ENCODE measurements at places on chromosomes 5 and 9.

- DNase-seq = no peak
Measured at GRCh38 chr5:85096421-85096820, 711.7 kb upstream of the EDIL3 start.

- DNase-seq = peak; percentile 56
Measured at GRCh38 chr5:89372176-89372575, 489.2 kb upstream of the MEF2C start.

DNA sequence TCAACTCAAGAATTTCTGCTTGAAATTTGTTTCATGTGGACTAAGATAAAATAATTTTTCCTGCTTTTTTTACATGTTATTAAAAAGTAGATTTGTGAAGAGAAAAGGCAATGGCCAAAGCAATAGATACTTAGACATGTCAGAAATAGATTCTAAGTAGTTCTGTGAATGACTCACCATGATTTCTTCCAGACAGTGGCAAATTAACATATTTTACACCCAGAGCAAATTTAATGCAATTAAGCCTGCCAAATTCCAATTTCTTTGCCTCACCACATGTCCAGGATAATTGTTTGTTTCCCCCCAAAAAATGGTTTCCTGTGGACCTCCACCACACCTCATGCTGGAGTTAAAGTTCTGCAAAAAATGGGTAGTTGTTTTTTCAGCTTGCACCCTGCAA is 651.4 kb downstream of the CETN3 start:
- no peak for DNase-seq

- DNase-seq = no peak
Measured at GRCh38 chr9:69173497-69173890, 583 bp upstream of the TJP2 start.

DNA sequence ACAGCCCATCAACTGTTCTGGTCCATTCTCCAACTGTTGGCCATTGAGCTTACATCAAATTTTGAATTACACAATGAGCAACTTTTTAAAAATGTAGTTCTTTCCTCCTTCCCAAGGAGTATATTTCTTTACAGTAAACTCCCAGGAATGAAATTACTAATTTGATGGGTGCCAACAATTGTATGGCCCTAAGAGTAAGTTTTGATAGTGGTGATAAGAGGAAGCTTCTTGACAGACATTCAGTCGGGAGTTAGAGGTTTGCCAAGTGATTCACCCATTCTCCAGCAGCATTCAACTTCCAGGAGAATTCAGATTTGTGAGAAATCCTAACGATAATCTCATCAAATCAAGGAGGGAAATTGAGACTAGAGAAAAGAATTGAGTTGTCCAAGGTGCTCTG is 579.9 kb downstream of the ACTL7B start:
- DNase-seq = no peak

- DNase-seq = no peak
Measured at GRCh38 chr5:34447424-34447823, 208.7 kb upstream of the RAI14 start.

GRCh38 chr5:168227001-168227400 is 64.4 kb upstream of the WWC1 start:
- no peak for DNase-seq

- DNase-seq = no peak
Measured at GRCh38 chr5:78718824-78719223, 70.3 kb upstream of the LHFPL2 start.

DNA sequence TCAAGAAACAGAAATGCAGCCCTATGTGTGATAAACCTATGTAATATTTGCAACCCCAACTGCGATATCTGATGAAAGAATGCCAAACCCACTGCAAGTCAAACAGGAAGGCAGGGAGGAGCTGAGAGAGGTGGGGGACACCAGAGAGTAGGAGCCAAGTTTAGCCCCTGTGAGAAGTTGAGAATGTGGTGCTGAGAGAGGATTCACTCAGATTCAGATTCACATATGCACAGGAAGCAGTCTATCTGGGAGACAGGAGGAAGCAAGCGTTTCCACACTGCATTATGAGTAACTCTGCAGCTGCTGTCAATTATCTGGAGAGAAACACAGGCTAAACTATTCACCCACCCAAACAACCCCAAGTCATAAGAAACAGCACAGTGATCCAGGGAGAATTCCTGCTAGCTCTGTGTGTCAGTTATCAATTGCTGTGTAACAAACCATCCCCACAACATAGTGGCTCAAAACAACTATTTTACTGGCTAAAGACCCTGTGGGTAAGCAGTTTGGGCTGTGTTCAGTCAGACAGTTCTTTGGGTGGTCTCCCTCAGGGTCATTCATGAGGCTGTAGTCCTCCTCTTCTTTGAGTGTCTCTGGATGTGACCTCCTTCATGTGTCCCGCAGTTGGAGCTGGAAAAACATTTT is 161.9 kb upstream of the RAI14 start:
- DNase-seq = no peak

- DNase-seq = peak; percentile 78
Measured at GRCh38 chr5:172410662-172411483, 43.5 kb downstream of the SH3PXD2B start.

DNA sequence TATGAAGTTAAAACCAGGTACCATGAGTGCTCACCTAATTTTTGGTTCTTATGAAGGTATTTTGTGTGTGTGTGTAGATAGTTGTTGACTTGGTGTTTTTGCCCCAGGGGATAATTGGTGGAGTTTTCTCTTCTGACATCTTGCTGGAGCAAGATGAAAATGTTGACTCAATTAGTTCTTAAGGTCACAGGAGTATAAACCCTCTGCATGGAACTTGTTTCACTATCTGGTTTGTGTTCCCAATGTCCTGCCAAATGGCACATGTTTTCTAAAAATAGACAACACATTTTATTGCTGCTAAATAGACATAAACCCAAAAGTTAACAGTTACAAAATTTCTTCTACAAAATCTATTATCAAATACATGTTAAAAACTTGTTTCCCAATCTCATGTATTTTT is 180.9 kb downstream of the FAM170A start:
- DNase-seq = no peak

DNA sequence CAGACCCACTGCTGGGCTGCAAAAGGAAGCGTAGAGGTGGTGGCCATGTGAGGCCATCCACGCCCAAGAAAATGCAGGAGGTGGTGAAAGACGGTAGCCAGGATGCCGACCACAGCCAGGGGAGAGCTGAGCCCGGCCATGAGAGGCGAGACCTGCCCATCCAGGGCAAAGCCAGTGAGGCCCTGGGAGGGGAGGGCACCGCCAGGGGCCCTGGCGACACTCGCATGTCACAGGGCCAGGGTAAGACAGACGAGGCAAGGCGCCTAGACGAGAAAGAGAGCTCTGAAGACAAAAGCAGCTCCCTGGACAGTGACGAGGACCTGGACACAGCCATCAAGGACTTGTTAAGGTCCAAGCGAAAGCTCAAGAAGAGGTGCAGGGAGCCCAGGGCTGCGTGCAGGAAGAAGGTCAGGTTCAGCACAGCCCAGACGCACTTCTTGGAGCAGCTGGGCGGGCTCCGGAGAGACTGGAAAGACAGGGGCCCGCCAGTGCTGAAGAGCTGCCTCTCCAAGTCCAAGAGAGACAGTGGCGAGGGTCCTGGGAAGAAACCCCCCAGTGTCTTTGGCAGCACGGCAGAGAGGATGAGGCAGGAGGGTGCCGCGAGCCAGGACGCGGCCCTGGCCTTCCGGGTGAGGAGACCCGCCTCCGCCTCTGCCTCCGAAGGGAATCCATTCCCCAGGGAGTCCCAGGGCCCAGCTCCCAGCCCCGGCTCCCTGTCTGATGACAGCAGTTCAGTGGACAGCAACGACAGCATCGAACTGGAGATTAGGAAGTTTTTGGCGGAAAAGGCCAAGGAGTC is 6.9 kb downstream of the PPP1R26 start:
- DNase-seq = no peak

- no peak for DNase-seq
Measured at GRCh38 chr5:1394881-1395860, 50.1 kb downstream of the SLC6A3 start.

DNA sequence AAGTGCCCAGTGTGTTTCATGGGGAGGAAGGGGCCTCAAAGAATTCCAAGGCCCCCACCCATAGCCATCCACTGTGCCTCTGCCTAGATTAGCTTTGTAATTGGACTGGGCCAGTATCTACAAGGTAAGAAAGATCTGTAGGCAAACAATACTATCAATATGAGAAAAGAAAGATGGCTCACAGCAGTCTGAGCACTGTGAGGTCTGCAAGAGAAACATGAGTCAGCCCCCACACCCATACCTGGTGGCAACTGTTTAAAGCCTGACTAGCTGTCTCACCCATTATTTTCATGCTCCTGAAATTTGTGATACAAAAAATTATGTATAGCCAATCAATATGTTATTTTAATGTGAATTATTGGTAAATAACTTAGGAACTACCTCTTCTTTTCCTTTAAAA is 10.0 kb upstream of the ZNF483 start:
- no peak for DNase-seq

GRCh38 chr5:154972476-154973080 is 31.7 kb downstream of the MRPL22 start:
- DNase-seq = peak; percentile 73

- DNase-seq = no peak
Measured at GRCh38 chr5:68919988-68920490, 173.8 kb upstream of the SLC30A5 start.

GRCh38 chr5:141926434-141926833 is 2.8 kb downstream of the DELE1 start:
- DNase-seq = no peak

DNA sequence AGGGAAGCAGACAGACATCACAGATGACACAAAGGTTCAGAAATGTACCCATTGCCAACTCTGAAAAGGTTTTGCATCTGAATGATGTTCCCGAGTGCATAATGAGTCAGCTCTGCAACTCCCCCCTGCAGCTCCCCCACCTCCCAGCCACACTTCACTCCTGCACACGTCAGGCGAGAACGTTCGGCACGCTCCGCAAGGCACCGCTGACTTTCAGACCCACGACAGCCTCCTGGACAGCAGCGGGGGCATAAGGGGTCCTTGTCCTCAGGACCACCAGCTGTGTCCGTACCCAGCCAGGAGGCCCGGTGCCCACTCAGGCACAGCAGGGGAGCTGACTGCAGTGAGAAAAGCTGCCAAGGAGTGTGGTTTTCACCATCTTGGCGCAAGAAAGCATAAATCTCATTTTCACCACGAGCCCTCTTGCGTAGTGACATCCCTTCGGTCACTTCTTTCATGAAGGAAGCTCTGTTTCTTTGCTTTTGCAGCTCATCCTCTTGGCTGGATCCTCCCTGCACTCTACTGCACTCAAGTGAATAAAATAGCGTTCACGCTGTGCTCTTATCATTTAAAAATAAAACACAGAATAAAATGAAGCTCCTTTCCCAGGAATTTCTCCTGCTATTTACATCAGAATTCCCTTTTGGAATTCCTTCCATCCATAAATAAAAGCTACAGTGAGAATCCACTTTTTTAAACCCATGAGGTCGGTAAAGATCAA is 9.9 kb downstream of the GFPT2 start:
- DNase-seq = peak; percentile 19

GRCh38 chr5:56088967-56089829 is 94.4 kb upstream of the IL6ST start:
- DNase-seq = peak; percentile 30

GRCh38 chr9:38355517-38356120 is 36.9 kb upstream of the ALDH1B1 start:
- DNase-seq = no peak

DNA sequence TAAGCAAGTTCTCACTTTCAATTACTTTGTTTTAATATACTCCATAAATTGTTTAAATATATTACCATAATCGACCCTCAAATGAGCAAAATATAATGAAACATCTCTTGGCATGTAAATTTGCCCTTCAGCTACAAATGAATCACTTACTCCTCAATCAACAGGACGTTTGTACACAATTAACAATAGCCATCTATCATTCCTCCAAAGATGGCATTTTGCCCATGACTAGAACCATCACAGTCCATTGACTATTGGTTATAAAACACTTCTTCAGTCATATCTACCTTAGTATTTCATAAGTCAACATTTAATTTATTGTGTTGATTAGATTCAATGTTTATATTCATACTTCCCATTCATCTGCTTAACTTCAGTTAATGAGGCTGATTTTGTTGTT is 127.2 kb downstream of the CTNND2 start:
- no peak for DNase-seq

GRCh38 chr9:110270211-110270995 is 14.1 kb upstream of the TXN start:
- no peak for DNase-seq

- no peak for DNase-seq
Measured at GRCh38 chr9:133785753-133786370, 47.7 kb upstream of the SARDH start.

DNA sequence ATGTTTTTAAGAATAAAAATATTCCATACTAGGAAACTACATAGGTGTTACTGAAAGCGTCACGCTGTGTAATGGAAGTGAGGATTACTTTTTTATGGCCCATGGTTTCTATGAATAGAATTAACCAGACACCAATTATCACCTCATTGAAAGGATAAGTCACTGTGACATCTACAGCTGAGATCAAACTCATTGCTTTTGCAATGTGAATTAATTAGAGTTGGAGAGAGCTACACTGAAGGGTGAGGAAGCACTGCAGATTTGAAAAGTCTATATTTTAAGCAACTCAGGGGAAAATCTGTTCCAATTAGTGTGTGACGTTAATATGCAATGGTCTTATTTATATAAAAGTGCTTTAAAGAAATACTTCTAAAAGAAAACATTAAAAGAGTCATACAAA is 1300.1 kb upstream of the DMAC1 start:
- no peak for DNase-seq

GRCh38 chr9:81685763-81686613 is 3.4 kb downstream of the TLE1 start:
- DNase-seq = peak; percentile 65

- DNase-seq = no peak
Measured at GRCh38 chr9:126459546-126459945, 132.9 kb downstream of the MVB12B start.

GRCh38 chr9:38284588-38285051 is 107.9 kb upstream of the ALDH1B1 start:
- DNase-seq = no peak

DNA sequence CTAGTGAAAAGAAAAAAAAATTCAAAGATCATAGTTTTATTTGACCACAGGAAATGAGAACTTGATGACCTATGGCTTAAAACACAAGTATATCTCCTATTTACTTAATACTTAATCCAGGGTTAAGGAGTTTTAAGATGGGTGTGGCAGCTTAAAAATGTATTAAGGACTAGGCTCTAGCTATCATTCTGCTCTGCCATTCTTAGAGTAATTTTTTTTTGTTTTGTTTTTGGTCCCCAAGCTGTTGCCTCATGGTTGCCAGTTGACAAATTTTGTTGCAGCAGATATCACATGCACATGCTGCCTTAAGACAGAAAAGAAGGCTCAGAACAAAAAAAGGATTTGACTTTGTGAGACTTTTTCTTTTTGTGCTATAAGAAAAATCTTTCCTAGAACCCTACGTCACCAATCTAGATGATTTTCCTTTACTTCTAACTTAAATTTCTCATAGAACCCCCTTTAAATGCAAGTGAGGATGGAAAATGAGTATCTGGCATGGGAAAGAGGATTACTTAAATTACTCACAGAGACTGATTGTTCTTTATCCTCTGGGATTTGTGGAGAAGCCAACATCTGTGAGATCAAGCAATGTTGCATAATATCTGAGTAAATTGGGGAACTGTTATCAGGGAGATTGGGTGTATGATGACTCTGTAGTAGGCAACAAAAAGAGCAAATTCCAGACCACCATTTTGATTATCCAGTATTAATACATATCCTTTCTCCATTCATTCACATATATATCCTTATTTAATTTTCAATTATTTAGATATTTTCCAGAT is 364.7 kb upstream of the CD180 start:
- DNase-seq = no peak
